Activated CD4-positive, alpha-beta T cell treated with anti-CD3 and anti-CD28 coated beads for 24 hours (primary cell): ENCODE measurements at places on chromosomes 2 and 18.

DNA sequence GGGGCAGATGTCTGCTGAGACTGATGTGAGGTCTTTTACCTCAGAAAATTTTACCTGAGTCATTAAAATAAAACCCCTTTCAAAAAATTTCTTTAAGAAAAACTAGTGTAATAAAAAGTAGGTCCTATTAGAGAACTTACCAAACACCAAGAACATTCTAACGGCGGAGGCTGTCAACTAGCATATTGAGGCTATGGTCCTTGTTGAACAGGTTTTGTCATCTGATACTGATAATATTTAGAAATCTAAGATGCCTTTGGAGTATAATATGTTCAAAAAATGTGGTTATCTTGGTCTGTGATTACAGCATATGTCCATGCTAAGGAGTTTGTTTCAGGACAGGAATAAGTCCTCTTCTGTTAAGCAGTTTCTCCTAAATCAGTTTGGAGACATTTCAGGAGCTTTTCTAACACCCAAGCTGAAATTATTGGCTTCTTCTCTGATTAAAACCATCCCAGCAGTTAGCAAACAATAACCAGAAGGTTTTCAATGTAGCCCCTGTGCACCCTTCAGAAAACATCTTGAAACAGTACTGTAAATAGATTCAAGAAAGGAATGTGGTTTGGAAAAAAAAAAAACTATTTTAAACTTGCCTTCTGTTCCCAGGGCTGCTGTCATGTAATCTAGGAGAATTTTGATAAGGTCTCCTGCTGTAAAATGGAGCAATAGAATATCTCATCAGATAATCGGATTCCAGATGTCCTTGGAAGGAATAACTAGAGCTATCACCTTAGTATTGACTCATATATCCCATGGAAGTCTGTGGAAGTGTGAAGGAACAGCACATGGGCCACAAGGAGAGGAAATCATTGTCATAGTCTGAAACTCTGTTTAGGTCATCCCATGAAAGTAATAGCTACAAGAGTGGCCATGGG lies 58.7 kb upstream of the B3GNT2 start:
- DNase-seq, result no peak

GRCh38 chr2:71720283-71720560 lies 266.9 kb downstream of the DYSF start:
- no peak for DNase-seq

DNA sequence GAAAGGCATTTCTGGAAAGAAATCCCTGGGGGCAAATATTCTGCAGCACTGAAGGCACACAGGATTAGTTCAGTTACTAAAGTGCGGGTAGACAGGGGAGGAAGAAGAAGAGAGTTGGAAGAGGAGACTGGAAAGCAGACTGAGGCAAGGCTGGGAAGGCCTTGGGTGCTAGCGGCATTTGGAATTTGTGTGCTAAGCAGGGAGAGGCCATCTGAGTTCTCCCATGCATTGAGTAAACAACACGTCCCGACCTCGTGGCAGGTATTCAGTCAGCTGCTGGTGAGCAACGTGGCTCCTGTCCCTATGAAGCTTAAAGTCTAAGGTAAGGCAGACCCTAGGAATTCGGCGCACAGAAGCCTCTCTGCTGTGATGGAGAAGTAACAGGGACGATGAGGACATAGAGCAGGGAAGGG lies 30.7 kb downstream of the ATP8B1 start:
- DNase-seq, result no peak

GRCh38 chr2:9764153-9764778 lies 79.0 kb upstream of the TAF1B start:
- DNase-seq, result no peak

DNA sequence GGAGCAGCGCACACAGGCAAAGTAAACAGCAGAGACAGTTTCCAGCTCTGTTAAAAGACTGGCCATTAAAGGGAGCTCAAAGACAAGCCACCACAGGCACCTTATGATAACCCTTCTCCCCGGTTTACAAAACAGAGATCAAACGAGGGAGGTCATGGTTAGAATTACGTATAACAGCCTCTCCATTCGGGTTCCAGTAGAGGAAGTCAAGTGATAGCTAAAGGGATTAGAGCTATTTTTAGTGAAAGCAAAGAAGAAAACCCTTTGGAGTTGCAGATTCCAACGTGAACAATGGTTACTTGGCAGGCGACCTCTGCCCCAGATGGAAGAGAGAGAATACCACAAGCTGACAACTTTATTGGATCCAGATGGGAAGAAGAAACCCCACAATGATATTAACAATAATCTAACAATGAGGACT lies 31.2 kb upstream of the EDAR start:
- DNase-seq, result no peak
